Breast epithelium (tissue), 4 donors: ENCODE measurements at places on chromosomes 6 and 20. TPM values are rescaled to one million over a fixed set of nuclear protein-coding genes. Genes with fewer than 3 reads are reported as not detected.

Gene BMP2
- 14.7 TPM for total RNA-seq

Gene SOBP
- 7.0 TPM for total RNA-seq

Gene SLC22A7
- total RNA-seq = not detected

Gene LPA
- not detected for total RNA-seq

Gene SLCO4A1
- total RNA-seq = 8.8 TPM

Gene C6orf118
- not detected for total RNA-seq

Gene GPR6
- 0.15 TPM for total RNA-seq

Gene SMIM28
- total RNA-seq = not detected

Gene CNR1
- total RNA-seq = 30.2 TPM

Gene WFDC12
- total RNA-seq = not detected

Gene ZKSCAN3
- total RNA-seq = 3.4 TPM

Gene MCHR2
- total RNA-seq = not detected

Gene ZSCAN26
- 13.8 TPM for total RNA-seq

Gene NHSL1
- total RNA-seq = 17.4 TPM

Gene MOCS1
- total RNA-seq = 25.3 TPM

Gene COL12A1
- total RNA-seq = 90.9 TPM

Gene COL10A1
- total RNA-seq = not detected

Gene BIRC7
- 0.32 TPM for total RNA-seq
